ENCODE measurements at places on chromosomes 2 and 18.

- peak; percentile 43 for DNase-seq
These were observed 187.8 kb upstream of the COL3A1 start for GRCh38 chr2:188786368-188786841.

- no peak for DNase-seq
These were observed 730.4 kb downstream of the METTL4 start for GRCh38 chr18:1840878-1841277.

GRCh38 chr2:45845566-45845965 is 194.1 kb downstream of the PRKCE start:
- no peak for DNase-seq

GRCh38 chr18:10145546-10145945 is 231.7 kb downstream of the VAPA start:
- DNase-seq = no peak

DNA sequence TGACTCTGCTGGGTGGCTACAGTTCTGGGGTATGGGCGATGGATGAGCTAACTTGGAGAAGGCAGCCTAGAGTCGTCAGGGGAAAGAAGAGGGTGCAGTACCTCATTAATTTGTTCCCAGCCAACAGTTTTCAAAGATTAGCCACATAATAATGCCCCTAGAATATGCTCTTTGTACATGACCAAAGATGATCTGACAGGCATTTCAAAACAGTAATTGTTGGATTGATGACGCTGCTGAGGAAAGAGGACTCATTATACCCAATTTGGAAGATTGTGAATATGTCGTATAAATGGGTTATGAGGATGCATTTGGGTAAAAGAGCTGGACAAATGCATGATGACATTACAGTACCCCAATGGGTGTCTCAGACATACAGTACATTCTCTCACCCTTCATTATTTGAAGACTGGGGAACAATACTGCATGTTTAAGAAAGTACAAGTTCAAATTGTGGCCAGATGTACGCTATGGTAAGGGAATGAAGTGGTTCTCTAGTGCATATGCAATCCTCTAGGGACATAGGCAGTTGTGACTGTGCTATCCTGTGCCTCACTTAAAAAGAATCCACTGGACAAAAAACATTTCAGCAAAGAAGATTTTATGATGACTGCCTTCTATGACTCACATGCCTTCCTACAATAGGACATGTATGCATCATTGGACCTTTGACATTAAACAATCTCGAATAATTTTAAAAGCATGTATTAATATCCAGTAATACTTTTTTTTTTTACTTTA is 233.2 kb downstream of the CNTNAP5 start:
- DNase-seq = no peak

GRCh38 chr2:119248311-119248710 is 24.7 kb downstream of the STEAP3 start:
- DNase-seq = no peak

DNA sequence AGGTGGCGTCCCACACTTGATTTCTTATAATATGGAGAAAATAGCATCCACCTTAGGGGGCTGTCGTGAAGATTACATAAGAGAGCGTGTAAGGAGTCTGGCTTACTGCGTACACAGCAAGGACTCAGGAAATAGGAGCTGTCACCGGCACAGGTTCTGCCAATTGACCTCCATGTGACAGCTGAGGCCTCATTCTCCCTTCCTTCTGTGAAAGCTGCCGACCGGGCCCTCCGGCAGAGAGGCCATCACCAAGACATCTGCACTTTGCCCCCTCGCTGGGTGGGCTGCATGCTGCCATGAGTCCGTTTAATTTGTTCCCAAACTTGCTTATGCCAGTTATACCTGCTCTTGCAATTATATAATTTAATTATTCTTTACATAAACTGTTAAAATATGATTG is 27.7 kb downstream of the HS1BP3 start:
- DNase-seq = no peak

Data from renal cortical epithelial cell (primary cell).